ENCODE measurements at places on chromosomes 11 and 22.

DNA sequence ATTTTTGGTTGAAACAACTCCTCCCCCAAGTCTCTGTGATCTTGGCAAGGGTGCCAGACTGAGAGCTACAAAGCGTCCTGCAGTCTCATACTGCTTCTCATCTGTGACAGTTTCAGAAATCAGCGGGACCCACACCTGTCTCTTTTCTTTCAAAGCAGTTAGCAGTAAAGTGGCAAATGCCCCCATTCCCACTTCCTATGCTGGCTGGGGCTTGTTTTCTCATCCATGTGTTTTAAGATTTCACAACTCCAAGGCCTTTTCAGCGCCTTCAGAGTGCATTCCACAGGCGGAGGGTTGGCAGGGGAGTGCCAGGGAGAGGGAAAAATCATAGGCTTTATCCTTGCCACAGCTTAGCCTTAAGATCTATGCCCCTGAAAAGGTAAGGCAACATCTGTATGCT lies 493.5 kb downstream of the OPCML start:
- no peaks in the 10 kb centered on the region for H3K36me3 ChIP-seq
- peaks cover 5% of the 10 kb centered on the region for H3K27me3 ChIP-seq
- no peak overlapping the region for H3K27ac ChIP-seq
- no peak overlapping the region for H3K4me3 ChIP-seq
- no peaks in the 10 kb centered on the region for H3K4me1 ChIP-seq
- no peak for DNase-seq

DNA sequence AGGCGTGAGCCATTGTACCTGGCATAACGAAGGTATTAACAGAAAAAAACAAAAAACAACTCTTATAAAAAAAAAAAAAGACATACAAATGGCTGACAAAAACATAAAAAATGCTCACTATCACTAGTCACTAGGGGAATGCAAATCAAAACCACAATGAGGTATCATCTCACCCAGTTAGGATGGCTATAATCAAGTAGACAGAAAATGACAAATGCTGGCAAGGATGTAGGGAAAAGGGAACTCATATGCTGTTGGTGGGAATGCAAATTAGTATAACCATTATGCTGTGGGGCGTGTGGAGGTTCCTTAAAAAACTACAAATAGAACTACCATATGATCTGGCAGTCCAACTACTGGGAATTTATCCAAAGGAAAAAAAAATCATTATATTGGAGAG lies 17.0 kb downstream of the THY1 start:
- H3K27ac ChIP-seq: no peak overlapping the region
- no peaks in the 10 kb centered on the region for H3K27me3 ChIP-seq
- no peaks in the 10 kb centered on the region for H3K36me3 ChIP-seq
- H3K4me1 ChIP-seq: no peaks in the 10 kb centered on the region

DNA sequence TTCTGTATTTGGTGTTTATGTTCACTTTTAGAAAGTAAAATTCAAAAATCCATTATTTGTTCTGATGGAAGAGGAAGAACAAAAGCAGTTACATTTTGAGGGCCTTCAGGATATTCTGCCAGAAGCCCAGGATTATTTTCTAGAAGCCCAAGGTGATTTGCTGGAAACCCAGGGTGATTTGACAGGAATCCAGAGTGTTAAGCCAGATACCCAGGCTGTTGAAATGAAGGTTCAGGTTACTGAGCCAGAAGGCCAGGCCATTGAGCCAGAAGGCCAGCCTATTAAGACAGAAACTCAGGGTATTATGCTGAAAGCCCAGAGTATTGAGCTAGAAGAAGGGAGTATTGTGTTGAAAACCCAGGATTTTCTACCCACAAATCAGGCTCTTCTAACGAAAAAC lies 33.1 kb downstream of the CCDC15 start:
- no peak overlapping the region for H3K27ac ChIP-seq
- no peaks in the 10 kb centered on the region for H3K4me1 ChIP-seq
- H3K36me3 ChIP-seq: no peaks in the 10 kb centered on the region
- no peak for DNase-seq

DNA sequence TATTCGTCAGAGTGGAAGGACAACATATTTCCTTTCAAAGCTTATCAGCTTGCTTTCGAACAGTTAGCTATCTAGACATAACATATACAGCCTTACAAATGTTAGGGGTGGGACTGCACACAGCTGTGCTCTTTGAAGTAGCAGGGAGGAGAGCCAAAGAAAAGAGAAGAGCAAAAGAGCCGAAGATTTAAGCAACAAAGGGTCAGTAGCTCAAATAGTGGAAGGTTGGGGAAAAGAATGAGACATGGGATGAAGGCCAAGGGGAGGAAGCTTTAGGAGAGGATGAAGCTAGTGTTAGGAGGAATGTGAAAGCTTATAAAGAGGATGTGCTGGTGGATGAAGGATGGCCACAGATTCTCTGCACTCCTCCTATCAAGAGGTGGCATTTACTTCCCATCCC lies 31.8 kb upstream of the IGSF22 start:
- no peaks in the 10 kb centered on the region for H3K36me3 ChIP-seq
- H3K27ac ChIP-seq: no peak overlapping the region
- peaks cover 19% of the 10 kb centered on the region for H3K27me3 ChIP-seq
- no peak for DNase-seq
- H3K4me3 ChIP-seq: no peak overlapping the region

GRCh38 chr11:116874251-116874650 lies 36.8 kb upstream of the APOA1 start:
- H3K27me3 ChIP-seq: no peaks in the 10 kb centered on the region
- H3K27ac ChIP-seq: no peak overlapping the region
- peaks cover 7% of the 10 kb centered on the region for H3K36me3 ChIP-seq
- no peak for DNase-seq
- H3K4me3 ChIP-seq: no peak overlapping the region

DNA sequence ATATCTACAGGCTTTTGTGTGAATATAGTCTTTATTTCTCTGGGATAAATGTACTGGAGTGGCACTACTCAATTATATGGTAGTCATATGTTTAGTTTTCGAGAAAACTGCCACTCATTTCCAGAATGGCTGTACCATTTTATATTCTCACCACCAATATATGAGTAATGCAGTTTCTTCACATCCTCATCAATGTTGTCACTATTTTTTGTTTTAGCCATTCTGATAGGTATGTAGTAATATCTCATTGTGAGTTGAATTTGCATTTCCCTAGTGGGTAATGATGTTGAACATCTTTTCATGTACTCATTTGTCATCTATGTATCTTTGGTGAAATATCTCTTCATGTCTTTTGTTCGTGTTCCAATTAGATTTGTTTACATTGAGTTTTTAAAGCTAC lies 18.0 kb downstream of the ACRV1 start:
- DNase-seq: no peak
- H3K4me3 ChIP-seq: no peak overlapping the region
- no peaks in the 10 kb centered on the region for H3K4me1 ChIP-seq
- no peaks in the 10 kb centered on the region for H3K27me3 ChIP-seq
- no peaks in the 10 kb centered on the region for H3K36me3 ChIP-seq
